CD4-positive, alpha-beta memory T cell (primary cell): ENCODE measurements at places on chromosomes 16 and 17. TPM values are rescaled to one million over a fixed set of nuclear protein-coding genes. Genes with fewer than 3 reads are reported as not detected.

Gene CRYM
- total RNA-seq, result not detected

Gene NPIPA8
- 0.55 TPM for total RNA-seq

Gene VPS35
- 111 TPM for total RNA-seq

Gene LLGL1
- total RNA-seq, result 19.9 TPM

Gene CD300LB
- total RNA-seq, result 0.17 TPM

Gene COASY
- total RNA-seq, result 65.2 TPM

Gene KRT27
- total RNA-seq, result not detected

Gene RHBDF1
- total RNA-seq, result not detected

Gene CTF1
- total RNA-seq, result 0.19 TPM

Gene IRX5
- total RNA-seq, result not detected

Gene C17orf67
- 9.5 TPM for total RNA-seq

Gene ABCA8
- total RNA-seq, result not detected

Gene TBC1D3K
- not detected for total RNA-seq

Gene PRSS33
- total RNA-seq, result not detected

Gene CBX2
- total RNA-seq, result 0.06 TPM

Gene MYH13
- total RNA-seq, result not detected

Gene FOXL1
- total RNA-seq, result not detected

Gene GPR142
- not detected for total RNA-seq

Gene TUBB3
- total RNA-seq, result 0.73 TPM

Gene CDRT4
- total RNA-seq, result 17.3 TPM

Gene SPATA22
- total RNA-seq, result not detected

Gene TNFRSF13B
- not detected for total RNA-seq

Gene TMEM132E
- 0.23 TPM for total RNA-seq

Gene RAB34
- total RNA-seq, result 4.0 TPM

Gene SLC22A31
- 0.44 TPM for total RNA-seq

Gene SPNS3
- total RNA-seq, result 2.0 TPM

Gene XPO6
- total RNA-seq, result 347 TPM

Gene MPRIP
- 250 TPM for total RNA-seq

Gene KRT33B
- total RNA-seq, result not detected

Gene TMEM94
- 109 TPM for total RNA-seq

Gene KRT25
- not detected for total RNA-seq

Gene FNDC8
- total RNA-seq, result not detected

Gene OR4D1
- 2.0 TPM for total RNA-seq

Gene ZNF75A
- total RNA-seq, result 82.7 TPM

Gene OTOA
- total RNA-seq, result 0.11 TPM

Gene CCL2
- total RNA-seq, result 16.7 TPM

Gene HES7
- total RNA-seq, result not detected

Gene RAD51D
- 29.2 TPM for total RNA-seq

Gene KRTAP9-2
- total RNA-seq, result not detected

Gene CCL16
- total RNA-seq, result not detected

Gene C16orf89
- not detected for total RNA-seq

Gene NDUFAF8
- 40.1 TPM for total RNA-seq

Gene CLDN7
- 1.0 TPM for total RNA-seq

Gene ADAP2
- total RNA-seq, result 4.6 TPM

Gene PRRT2
- total RNA-seq, result 6.9 TPM

Gene PYY
- total RNA-seq, result not detected

Gene SOST
- total RNA-seq, result not detected

Gene TAF15
- total RNA-seq, result 232 TPM

Gene OR1A1
- not detected for total RNA-seq

Gene TPSD1
- total RNA-seq, result not detected

Gene CCL4
- 1.1 TPM for total RNA-seq
